Testis (tissue), 5 donors: ENCODE measurements at places on chromosomes 13 and 19.

- H3K36me3 ChIP-seq, result no peaks in the 10 kb centered on the region
- H3K4me1 ChIP-seq, result no peaks in the 10 kb centered on the region
- DNase-seq, result no peak
- H3K27ac ChIP-seq, result no peak overlapping the region
Measured at GRCh38 chr13:23144431-23144830, 36.3 kb upstream of the SGCG start.

DNA sequence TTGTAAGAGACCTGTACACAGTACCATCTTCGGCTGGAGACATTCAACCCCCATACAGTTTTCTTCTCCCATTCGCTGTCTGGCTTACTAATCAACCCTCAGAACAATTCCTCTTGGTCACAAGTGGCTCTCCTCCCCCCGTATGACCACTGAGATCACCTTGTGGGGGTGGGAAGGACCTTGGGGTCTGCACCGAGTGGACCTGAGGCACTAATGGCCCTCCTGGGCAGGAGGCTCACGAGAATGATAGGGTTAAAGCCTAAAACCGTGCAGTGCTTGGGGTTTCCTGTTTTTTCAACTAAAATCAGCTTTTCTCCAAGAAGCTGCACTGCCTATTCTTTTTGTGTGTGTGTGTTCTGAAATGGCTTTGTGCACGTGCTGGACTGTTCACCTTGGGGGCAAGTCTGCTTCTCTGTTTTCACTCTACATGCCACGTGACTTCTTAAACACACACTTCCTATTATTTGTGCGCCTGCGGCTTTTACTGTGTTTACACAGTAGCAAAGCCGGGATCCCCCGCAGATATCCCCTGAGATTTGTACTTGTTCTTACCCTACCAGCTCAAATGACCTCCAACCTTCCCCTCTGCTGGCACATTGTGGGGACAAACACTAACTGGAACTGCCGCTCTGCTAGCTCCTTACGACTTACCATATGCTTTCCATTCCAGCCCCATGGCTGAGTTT, 12.3 kb downstream of the RBM26 start:
- H3K4me3 ChIP-seq, result no peak overlapping the region
- H3K36me3 ChIP-seq, result no peaks in the 10 kb centered on the region
- H3K4me1 ChIP-seq, result no peaks in the 10 kb centered on the region
- no peak overlapping the region for H3K27ac ChIP-seq
- no peaks in the 10 kb centered on the region for H3K27me3 ChIP-seq

DNA sequence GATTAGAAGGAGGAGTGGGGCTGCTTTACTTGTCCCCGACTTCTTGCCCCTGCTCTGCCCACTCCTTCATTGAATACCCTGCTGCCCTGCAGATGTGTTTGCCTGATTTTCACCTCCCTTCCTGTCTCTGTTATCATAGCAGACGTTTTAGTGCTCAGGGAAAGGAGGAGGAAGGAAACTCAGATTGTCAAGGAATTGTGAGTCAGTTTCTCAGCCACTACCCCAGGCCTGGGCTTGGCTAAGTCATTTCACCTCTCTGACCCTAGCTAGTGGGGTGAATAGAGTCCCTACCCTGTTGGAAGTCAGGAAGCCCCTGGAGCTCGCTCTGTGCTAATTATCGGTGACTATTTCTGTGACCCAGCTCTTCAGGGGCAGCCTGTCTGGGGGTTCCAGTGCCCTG, 3.9 kb downstream of the BCKDHA start:
- no peak overlapping the region for H3K4me3 ChIP-seq
- no peak for DNase-seq
- peaks cover 13% of the 10 kb centered on the region for H3K4me1 ChIP-seq
- H3K27ac ChIP-seq, result no peak overlapping the region
- H3K27me3 ChIP-seq, result no peaks in the 10 kb centered on the region
- H3K36me3 ChIP-seq, result no peaks in the 10 kb centered on the region

GRCh38 chr19:32863841-32864240, 5.7 kb downstream of the SLC7A9 start:
- H3K27me3 ChIP-seq, result no peaks in the 10 kb centered on the region
- no peak overlapping the region for H3K27ac ChIP-seq
- no peak overlapping the region for H3K4me3 ChIP-seq
- H3K4me1 ChIP-seq, result no peaks in the 10 kb centered on the region

DNA sequence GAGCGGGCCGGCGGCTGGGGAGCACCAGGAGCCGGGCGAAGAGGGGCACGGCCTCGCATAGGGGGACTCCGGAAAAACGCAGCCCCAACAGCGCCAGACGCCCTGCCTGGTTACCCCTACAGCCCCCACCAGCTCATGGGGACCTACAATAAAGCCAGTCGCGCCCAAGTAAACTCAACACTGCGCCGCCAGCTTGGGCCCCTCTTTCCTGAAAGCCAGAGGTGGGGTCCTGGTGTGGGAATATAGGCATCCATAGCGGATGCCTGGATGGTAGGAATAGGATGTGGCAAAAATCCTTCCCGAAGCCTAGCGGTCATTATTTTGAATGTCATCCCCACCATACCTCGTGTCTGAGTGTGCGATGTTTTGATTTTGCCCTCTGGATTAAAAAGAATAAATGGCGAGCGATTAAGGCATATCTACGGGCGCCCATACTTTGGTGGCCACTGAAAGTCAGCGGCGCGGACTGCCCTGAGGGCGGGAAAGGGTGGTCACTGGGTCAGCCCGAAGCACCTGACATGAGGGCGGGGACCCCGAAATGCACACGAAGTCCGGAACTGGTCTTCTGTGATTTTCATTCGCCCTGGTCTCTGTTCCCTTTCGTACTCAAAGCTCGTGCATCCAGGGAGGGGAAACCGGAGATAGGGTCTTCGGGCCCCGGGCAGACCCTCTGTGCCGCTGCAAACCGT, at the start of the genes NHLRC3 and PROSER1:
NHLRC3 (plus strand) TSS at position 577 of the 689 bp plus-strand sequence. CDS start 184 bp downstream, outside the sequence.
PROSER1 (minus strand) TSS at position 210 of the 689 bp plus-strand sequence. CDS start 847 bp downstream, outside the sequence.
- H3K4me1 ChIP-seq, result peaks cover 22% of the 10 kb centered on the region
- H3K27me3 ChIP-seq, result no peaks in the 10 kb centered on the region
- H3K4me3 ChIP-seq, result peak within 1 kb of the TSS; percentile 79
- peak; percentile 98 for DNase-seq

GRCh38 chr13:113550453-113550852, 34.1 kb upstream of the TFDP1 start:
- H3K4me1 ChIP-seq, result peaks cover 18% of the 10 kb centered on the region
- H3K4me3 ChIP-seq, result no peak overlapping the region
- DNase-seq, result peak; percentile 15
- H3K36me3 ChIP-seq, result no peaks in the 10 kb centered on the region
- H3K27ac ChIP-seq, result peak overlapping the region; percentile 33
- H3K27me3 ChIP-seq, result no peaks in the 10 kb centered on the region

DNA sequence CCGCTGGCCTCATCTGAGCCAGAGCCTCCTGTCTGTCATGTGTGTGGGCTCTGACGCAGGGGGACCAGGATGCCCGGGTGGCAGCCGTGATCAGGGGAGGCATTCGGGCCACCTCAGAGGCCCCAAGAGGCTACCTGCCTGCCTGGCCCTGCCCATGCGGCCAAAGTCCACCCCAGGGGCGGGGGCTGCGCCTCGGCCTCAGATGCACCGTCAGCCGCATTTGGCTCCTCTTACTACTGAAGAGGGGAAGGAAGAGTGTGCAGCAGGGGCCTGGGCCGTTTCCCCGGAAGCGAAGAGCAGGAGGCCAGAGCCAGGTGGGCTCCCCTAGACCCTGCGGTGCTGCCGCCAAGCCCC, 34.0 kb downstream of the C13orf46 start:
- no peaks in the 10 kb centered on the region for H3K27me3 ChIP-seq
- no peak overlapping the region for H3K27ac ChIP-seq
- H3K4me1 ChIP-seq, result no peaks in the 10 kb centered on the region
- no peak for DNase-seq

GRCh38 chr13:91375116-91375729, 23.2 kb upstream of the GPC5 start:
- H3K27me3 ChIP-seq, result no peaks in the 10 kb centered on the region
- H3K27ac ChIP-seq, result no peak overlapping the region
- no peaks in the 10 kb centered on the region for H3K36me3 ChIP-seq
- no peak overlapping the region for H3K4me3 ChIP-seq

DNA sequence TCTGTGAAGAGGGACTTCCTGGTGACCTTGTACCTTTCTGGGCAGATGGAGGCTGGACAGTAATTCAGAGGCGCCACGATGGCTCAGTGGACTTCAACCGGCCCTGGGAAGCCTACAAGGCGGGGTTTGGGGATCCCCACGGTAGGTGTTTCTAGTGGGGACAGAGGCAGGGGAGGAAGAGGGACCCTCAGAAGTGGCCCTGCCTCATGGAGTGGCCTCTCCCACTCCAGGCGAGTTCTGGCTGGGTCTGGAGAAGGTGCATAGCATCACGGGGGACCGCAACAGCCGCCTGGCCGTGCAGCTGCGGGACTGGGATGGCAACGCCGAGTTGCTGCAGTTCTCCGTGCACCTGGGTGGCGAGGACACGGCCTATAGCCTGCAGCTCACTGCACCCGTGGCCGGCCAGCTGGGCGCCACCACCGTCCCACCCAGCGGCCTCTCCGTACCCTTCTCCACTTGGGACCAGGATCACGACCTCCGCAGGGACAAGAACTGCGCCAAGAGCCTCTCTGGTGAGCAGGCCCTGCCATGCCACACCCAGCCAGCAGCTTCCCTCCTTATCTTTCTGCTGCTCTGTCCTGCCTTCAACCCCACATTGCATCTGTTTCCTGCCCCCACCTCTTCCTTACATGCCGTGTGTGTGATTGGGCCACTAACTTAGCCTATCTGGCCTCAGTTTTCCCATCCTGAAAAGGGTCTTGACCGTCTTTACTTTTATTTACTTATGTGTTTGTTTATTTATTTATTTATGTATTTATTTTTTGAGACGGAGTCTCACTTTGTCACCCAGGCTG, 7.3 kb downstream of the ANGPTL4 start:
- H3K36me3 ChIP-seq, result no peaks in the 10 kb centered on the region
- no peaks in the 10 kb centered on the region for H3K27me3 ChIP-seq
- peak overlapping the region; percentile 29 for H3K4me3 ChIP-seq
- H3K27ac ChIP-seq, result peak overlapping the region; percentile 66

DNA sequence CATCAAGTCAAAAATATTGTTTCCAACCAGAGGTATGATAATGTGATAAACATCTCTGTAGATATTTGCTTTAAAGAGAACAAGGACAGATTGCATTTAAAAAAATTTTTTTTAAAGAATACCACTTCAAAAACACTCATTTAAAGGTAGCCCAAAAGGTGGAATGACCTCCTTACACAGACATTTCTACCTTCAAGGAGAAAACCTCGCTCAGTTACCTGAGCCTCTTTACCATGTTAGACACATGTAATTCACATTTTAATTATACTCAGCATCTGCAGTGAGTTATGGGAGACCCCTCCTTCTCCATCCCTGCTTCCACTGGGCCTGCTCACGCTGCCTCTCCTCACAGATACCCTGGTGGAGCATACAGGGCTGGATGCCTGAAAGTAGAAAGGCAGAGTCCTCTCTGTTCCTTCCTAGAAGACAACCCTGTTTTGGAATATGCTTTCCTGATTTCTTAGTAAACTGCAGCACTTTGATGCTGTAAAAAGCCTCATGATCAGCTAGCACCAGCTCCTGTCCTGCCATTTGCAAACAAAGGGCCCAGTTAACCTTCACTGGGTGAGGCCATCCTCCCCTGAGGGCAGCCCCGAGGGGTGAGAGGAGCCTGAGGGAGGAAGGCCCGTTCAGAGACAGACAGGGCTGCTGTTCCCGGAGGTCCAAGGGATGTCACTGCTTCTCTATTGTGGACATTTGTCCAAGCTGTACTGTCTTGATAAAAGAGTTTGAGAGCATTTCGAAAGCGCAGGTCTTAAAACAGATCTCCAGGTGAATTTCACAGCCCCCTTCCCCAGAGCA, 117.8 kb downstream of the IRS2 start:
- no peak overlapping the region for H3K4me3 ChIP-seq
- H3K4me1 ChIP-seq, result no peaks in the 10 kb centered on the region
- H3K27ac ChIP-seq, result no peak overlapping the region
- H3K27me3 ChIP-seq, result no peaks in the 10 kb centered on the region
- H3K36me3 ChIP-seq, result no peaks in the 10 kb centered on the region
- no peak for DNase-seq

DNA sequence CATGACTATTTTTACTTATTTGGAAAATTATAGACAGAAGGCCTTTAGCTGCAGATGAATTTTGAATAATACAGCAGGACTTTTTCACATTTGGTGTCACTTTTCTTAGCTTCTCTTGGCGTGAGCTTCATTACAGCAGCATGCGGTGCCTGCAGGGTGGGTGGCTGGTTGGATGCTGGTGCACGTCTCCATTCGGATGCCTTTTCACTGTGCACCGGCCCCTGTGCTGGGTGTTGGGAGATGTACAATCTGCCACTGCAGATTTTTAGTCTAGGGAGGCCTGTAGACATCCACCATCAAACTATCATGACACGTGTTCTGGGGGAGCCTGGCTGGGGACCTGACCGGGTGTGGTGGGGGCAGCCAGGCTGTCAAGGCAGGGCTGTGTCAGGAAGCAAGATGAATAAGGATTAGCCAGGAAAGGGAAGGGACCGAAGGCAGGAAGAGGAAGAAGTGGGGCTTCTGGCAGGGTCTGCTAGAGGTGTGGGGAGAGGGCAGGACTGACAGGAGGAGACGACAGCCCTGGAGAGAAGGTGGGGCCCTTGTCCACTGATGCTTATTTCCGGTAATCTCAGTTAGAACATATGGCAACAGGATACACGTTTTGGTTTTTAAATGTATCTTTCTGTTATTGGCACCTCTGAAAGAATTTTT, 88.8 kb downstream of the ARHGEF7 start:
- no peak overlapping the region for H3K4me3 ChIP-seq
- H3K27me3 ChIP-seq, result no peaks in the 10 kb centered on the region
- DNase-seq, result no peak
- H3K36me3 ChIP-seq, result no peaks in the 10 kb centered on the region
- H3K4me1 ChIP-seq, result peaks cover 28% of the 10 kb centered on the region

GRCh38 chr19:38975861-38976271, 324 bp upstream of the FBXO17 start:
- peak overlapping the region; percentile 90 for H3K27ac ChIP-seq
- H3K27me3 ChIP-seq, result no peaks in the 10 kb centered on the region
- H3K4me1 ChIP-seq, result peaks cover 4% of the 10 kb centered on the region
- DNase-seq, result peak; percentile 32

GRCh38 chr13:111292710-111293485, 27.5 kb upstream of the TEX29 start:
- no peaks in the 10 kb centered on the region for H3K36me3 ChIP-seq
- H3K4me1 ChIP-seq, result no peaks in the 10 kb centered on the region
- no peaks in the 10 kb centered on the region for H3K27me3 ChIP-seq
- DNase-seq, result no peak

DNA sequence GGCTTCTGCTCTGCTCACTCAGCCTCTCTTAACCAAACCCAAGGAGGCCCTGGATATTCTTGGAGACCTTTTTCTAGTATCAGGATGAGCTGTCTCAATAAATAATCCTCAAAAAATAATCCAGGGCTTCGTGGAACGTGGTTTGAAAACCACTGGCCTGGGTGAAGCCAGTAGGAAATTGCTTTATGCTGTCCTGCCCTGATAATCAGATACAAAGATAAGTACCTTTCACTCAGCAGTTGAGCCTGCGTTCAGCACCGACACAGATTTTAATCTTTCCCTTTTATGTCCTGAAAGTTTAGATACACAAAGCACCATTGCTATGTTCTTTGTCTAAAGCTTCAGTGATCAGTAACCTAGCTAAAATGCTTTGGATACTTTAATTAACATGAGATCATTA, 460.0 kb downstream of the RFC3 start:
- H3K4me1 ChIP-seq, result no peaks in the 10 kb centered on the region
- H3K4me3 ChIP-seq, result no peak overlapping the region
- no peaks in the 10 kb centered on the region for H3K27me3 ChIP-seq
- H3K36me3 ChIP-seq, result no peaks in the 10 kb centered on the region
- no peak overlapping the region for H3K27ac ChIP-seq

GRCh38 chr13:49357694-49358093, 86.2 kb downstream of the CAB39L start:
- no peaks in the 10 kb centered on the region for H3K36me3 ChIP-seq
- no peak overlapping the region for H3K4me3 ChIP-seq
- no peak for DNase-seq
- no peaks in the 10 kb centered on the region for H3K4me1 ChIP-seq
- H3K27me3 ChIP-seq, result no peaks in the 10 kb centered on the region
